Left lung (tissue), 14 donors: ENCODE measurements at places on chromosomes 11 and 22. TPM values are rescaled to one million over a fixed set of nuclear protein-coding genes. Genes with fewer than 3 reads are reported as not detected.

The SYCE3 gene
- not detected for total RNA-seq

The OR52H1 gene
- total RNA-seq: 0.32 TPM

The FGF19 gene
- not detected for total RNA-seq

The TRIM49D1 gene
- not detected for total RNA-seq

The NPAS4 gene
- total RNA-seq: not detected

The FGF3 gene
- total RNA-seq: not detected

The DBX1 gene
- not detected for total RNA-seq

The UPB1 gene
- 2.2 TPM for total RNA-seq

The ABTB2 gene
- 6.9 TPM for total RNA-seq

The C11orf42 gene
- total RNA-seq: not detected

The TIGD3 gene
- total RNA-seq: 0.32 TPM

The GRM5 gene
- total RNA-seq: 0.08 TPM

The C11orf58 gene
- 89.0 TPM for total RNA-seq

The OR4D5 gene
- not detected for total RNA-seq

The IGF2 gene
- total RNA-seq: 12.0 TPM

The SLC25A1 gene
- 99.3 TPM for total RNA-seq

The C22orf42 gene
- not detected for total RNA-seq
